Activated CD4-positive, alpha-beta T cell treated with anti-CD3 and anti-CD28 coated beads, Interleukin-2, amount 50 U/mL, for 16 hours (primary cell): ENCODE measurements at places on chromosomes 16 and 17.

DNA sequence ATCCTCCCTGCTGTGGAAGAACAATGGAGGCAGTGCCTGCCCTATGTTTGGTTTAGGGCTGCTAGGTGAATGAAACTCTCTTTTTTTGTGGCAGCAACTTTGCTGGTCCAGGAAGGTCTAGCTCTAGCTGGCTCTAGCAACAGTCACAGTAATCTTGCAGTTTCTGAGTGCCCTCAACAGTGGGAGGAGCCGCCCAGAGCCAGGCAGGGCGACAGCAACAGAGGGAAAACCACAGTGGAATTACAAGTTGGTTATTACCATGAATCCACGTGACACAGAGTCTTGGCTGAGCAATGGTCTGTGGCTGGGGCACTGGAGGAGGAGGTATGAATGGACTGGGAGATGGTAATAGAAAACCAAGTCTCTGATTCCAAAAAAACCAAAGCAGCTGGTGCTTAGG lies 10.3 kb downstream of the HSPB9 start:
- peak; percentile 55 for DNase-seq

GRCh38 chr17:32907583-32907982 lies 20.4 kb upstream of the TMEM98 start:
- no peak for DNase-seq

GRCh38 chr17:80596760-80597608 lies 52.3 kb downstream of the RPTOR start:
- peak; percentile 68 for DNase-seq

- DNase-seq, result no peak
Observed at GRCh38 chr16:35910409-35910808, 2451.0 kb downstream of the TP53TG3F start.

DNA sequence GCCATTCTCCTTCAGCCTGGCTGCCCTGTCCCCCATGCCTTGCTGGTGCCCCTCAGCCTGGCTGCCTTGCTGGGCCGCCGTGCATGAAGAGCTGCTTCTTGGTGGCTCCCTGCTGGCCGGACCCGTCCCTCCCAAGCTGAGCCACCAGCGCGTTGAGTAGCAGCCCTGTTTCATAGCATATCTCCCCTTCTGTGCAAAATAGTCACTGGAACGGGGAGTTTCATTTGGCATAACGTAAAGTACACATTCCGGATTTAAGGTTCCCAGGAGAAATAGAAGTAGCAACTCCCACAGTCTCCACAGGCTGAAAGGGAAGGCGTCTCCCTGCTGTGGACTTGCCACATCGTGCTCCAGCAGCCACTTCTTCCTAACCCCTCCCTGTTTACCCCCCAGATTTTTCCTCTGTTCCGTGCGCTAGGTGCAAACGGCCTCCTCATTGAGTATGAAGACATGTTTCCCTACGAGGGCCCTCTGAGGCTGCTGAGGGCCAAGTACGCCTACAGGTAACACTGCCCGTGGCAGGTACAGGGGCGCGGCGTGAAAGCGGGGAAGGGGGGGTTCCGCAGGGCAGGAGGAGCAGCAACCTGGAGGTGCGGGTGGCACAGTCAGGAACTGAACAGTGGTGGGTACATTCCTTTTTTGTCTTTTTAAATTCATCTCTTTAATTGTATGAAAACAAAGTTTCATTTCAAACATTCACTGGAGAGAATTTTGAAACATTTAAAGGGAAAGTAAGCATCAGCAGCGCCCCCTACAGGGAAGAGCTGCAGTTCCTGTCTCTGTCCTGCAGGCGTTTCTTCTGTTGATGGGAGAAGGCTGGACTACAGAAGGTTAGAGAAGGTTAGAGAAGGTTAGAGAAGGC lies 5.8 kb upstream of the OGFOD3 start:
- peak; percentile 61 for DNase-seq
